ENCODE measurements at places on chromosomes 7 and 10.

DNA sequence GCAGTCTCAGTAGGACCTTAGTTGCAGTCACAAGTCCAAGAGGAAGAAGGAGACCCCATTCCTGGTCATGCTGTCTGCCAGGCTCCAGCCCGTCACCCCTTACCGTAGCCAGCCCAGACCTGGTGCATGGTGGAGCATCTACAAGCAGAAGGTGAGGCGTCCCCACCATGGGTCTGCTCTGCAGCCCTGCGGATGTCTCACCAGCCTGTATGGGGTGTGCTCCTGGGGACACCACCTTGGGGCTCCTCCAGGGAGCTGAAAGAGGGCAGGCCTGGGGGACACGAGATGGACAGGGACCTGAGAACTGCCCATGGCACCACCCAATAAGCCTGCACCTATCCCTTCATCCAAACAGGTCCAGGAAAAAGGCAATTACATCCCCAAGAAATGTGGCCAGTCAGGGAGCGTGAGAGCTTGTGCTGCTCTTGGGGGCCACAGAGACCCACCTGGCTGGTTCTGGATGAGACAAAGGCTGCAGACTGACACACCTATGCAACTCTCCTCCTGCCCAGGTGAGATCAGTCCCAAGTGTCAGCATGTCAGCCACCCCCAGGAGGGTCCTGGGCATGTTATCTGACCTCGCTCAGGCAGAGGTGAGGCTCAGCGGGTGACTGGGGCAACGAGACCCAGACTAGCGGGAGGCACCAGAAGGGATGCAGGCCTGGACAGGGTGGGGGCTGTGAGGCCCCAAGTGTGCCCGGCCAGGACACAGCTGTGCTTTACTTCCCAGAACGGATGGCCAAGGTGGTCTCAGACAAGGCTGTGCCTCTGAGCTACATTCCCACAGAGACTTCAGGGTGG is 84.5 kb upstream of the RET start:
- no peak for DNase-seq

GRCh38 chr10:68239596-68240150 is 7.8 kb upstream of the ATOH7 start:
- no peak for DNase-seq

- no peak for DNase-seq
Observed at GRCh38 chr10:35251373-35252100, 84.8 kb upstream of the CCNY start.

GRCh38 chr7:77459311-77459726 is 43.2 kb upstream of the GSAP start:
- DNase-seq = no peak

GRCh38 chr7:141992156-141992555 is 3.5 kb upstream of the MGAM start:
- no peak for DNase-seq

GRCh38 chr10:3199488-3199887 is 26.9 kb upstream of the PITRM1 start:
- DNase-seq = no peak

DNA sequence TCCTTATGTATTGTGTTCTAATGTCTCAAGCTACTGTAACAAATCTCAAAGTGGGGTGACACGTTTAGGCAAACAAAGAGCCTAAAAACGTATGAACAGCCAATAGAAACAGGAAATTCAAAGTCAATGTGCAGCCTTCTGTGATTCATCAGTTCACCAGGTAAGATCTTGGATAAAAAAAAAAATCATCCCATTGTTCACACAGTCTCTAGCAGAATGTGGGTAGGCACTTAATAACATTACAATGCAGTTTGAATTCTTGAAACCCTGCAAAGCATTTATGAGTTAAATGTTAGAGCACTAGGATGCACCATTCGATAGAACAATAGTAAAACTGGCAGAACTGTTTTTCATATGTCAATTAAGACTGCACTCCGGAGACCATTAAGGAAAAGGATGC is 88.2 kb upstream of the HDAC9 start:
- no peak for DNase-seq

- no peak for DNase-seq
Observed at GRCh38 chr10:14523286-14523685, 192.6 kb upstream of the FRMD4A start.

- DNase-seq = no peak
Observed at GRCh38 chr10:58836991-58837575, 324.4 kb downstream of the BICC1 start.

- DNase-seq = no peak
Observed at GRCh38 chr7:20504060-20504459, 111.4 kb upstream of the ABCB5 start.

- no peak for DNase-seq
Observed at GRCh38 chr10:77101341-77101740, 536.3 kb downstream of the KCNMA1 start.

DNA sequence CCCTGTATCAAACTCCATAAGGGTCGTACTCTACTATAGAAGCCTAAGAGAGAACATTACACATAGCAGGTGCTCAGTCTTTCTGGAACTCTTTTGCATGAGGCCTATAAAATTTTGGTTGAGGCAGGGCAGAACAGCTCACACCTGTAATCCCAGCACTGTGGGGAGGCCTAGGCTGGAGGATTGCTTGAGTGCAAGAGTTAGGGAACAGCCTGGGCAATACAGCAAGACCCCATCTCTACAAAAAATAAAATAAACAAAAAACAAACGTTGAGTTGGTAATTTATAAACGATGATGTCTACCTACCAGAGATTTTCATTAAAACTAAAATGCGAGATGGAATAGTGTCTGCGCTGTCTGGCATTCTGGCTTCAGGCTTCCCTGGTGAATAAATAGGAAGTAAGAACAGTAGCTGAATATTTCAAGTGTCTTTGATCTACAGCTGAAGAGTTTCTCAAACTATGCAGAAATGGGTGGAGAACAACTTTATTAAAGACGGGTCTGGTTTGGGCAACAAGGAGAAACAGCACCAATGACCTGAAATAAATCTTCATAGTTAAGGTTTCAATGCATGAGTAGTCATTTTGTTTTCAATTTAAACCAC is 774 bp downstream of the PON2 start:
- DNase-seq = no peak

- no peak for DNase-seq
Observed at GRCh38 chr7:69757981-69758430, 159.7 kb downstream of the AUTS2 start.

GRCh38 chr7:926061-927030 is 28.1 kb downstream of the ADAP1 start:
- DNase-seq = no peak

- no peak for DNase-seq
Observed at GRCh38 chr10:131098416-131098952, 213.0 kb downstream of the TCERG1L start.

GRCh38 chr7:149489391-149490024 is 8.1 kb downstream of the ZNF746 start:
- no peak for DNase-seq

DNA sequence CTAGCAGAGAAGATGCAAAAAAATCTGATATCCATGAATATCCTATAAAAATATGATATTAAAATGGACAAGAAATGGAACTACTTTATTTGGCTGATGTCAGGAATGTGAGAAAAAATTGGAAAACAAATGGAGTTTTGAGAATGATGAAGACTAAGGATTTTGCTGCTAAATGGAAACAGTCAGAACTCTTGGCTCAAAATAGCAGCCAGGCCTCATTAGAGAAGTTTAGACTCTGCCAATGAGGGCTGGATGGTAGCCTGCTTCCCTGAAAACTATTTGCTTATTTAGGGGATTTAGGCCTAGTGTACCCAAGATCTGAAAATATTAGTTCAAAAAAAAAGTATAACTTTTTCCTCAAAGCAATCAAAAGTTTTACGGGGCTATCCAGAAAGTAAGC is 458.5 kb downstream of the TFEC start:
- DNase-seq = no peak

DNA sequence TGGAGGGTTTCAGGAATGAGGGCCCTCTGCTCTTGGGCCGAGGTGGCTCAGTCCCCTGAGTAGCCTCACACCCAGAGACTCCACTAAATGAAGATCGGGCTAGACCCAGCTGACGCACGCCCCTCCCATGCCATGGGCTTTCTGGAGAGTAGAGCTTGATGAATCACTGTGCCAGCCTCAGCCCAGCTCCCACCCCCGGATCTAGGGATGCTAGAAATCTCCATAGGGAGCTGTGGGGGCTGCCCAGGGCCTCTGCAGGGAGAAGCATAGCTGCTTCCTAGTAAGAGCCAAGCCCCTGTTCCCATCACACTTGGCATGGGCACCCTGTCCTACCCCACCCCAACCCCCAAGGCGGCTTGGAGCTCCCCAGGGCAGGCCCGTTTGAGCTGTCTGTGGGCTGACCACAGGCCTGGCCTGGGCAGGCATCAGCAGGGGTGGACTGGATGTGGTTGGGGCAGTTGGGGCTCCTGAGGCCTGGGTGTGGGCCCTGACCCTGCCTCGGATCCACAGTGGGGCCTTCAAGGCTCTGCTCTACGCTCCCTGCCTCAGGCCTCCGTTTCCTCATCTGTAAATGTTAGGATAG is 121.2 kb downstream of the ZMIZ1 start:
- no peak for DNase-seq

GRCh38 chr7:18859318-18859717 is 258.1 kb downstream of the TWIST1 start:
- DNase-seq = no peak

- no peak for DNase-seq
Observed at GRCh38 chr7:43481902-43482678, 100.8 kb upstream of the STK17A start.

- no peak for DNase-seq
Observed at GRCh38 chr10:102322914-102323313, 72.6 kb upstream of the NFKB2 start.

DNA sequence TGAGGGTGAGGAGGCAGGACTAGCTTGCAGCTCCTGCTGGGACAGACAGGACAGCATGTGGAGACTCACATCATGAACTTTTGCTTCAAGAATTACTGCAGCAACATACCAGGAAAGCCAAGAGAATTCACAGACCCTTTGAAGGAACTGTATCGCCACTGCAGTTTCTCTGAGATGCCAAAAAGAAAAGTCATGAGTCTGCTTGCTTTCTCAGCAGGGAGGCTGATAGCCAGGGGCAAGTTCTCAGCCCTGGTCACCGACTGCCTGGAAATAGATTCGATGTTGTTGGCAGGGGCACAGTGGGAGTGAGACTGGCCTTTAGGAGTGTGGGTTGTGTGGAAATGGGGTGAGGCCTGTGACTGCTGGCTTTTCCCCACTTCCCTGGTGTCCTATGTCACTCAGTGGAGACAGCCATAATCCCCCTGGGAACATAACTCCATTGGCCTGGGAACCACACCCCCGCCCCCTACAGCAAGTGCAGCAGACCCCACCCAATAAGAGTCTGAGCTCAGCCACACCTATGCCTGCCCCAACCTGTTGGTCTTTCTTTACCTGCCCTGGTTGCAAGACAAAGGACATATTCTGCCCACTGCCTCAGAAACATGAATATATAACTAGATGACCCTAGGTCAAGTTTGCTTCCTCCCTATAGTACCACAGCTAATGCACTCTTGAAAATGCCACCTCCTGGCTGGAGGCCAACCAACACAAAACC is 1.6 kb upstream of the SAMD9 start:
- DNase-seq = no peak

DNA sequence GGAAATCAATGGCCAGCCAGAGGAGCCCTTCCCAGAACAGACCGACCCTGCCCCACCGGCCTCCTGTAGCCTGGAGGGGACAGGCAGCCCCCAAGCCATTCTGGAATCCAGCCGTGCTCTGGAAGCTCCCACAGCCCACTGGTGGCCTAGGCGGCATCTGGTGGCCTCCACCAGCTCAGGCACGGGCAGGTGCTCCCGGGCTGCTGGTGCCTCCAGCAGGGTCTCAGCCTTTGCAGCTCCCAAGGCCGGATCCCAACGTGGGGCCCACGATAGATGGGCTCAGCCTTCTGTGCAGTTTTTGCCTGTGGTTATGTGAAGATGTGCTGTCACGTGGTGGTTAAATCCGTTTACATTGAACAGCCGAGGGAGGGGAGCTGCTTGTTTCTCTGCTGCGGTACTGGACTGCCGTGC is 44.4 kb downstream of the JAKMIP3 start:
- DNase-seq = no peak

- DNase-seq = no peak
Observed at GRCh38 chr7:107666790-107667189, 6.2 kb downstream of the SLC26A4 start.

GRCh38 chr7:68619526-68619925 is 978.7 kb upstream of the AUTS2 start:
- DNase-seq = no peak

- DNase-seq = no peak
Observed at GRCh38 chr7:7971308-7972040, 2.9 kb downstream of the GLCCI1 start.

DNA sequence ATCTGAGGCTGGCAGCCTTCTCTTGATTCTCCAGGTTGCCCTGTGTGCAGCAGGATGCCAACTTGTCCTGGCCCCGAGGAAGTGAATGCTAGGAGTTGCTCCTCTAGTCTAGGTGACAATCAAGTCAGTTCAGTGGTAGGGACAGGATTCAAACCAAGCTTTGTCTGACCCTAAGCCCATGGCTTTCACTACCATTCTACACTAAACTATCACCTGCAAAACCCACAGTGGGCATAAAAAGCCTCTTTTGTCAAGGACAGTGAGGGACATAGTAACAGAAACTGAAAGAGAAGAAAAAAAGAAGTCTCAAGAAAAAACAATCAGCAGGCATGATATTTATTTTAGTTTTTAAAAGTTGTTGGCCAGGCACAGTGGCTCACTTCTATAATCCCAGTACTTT is 33.5 kb downstream of the KCNMA1 start:
- DNase-seq = no peak

DNA sequence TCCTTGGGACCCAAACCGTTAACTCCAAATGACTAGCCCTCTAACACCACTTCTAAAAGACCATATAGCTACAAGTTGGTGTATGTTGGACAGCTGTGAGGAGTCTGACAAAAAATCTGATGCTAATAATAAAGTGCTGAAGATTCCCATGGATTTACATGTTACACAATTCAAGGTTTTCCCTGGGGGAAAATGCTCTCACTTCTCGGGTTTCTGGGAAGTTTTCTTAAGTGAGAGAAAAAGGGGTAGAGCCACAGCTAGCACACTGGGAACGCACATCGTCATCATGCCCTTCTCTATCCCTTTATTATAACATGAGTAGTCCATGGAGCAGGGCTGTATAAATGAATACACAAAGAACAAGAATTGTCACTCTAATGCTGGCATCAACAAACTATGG is 162.1 kb downstream of the CHCHD3 start:
- DNase-seq = no peak

GRCh38 chr7:3978839-3979238 is 677.8 kb downstream of the SDK1 start:
- DNase-seq = no peak

DNA sequence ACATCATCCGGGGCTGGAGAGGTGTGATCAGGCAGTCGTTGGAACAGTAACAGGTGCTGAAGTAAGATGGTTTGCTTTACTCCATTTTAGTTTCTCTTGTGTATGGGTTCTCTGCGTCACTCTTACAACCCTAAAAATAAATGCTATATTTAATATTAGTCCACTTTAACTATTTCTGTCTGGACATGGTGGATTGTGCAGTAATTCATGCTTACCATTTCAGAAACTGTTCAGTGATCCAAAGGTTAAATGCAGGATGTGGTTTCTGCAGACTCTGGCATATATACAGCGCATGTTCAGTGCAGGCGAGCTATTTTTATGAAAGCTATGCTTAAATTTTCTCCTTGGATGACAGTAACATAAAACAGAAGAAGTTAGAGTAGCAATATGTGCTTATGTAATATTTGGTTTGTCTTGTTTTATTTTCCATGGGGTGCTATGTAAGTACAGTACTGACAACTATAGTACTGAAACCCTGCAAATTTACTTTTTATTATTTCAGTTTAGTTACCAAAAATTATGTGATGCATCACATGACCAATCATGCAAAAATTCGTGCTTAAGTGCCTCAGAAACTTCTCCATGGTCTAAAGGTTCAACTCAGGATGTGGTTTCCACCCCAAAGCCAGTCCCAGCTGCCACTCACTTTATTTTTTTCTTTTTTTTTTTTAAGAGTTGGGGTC is 46.6 kb upstream of the GRID1 start:
- DNase-seq = no peak
